ENCODE measurements at places on chromosomes 6 and 20.

GRCh38 chr6:6057442-6058053 lies 50.8 kb upstream of the NRN1 start:
- DNase-seq: no peak

DNA sequence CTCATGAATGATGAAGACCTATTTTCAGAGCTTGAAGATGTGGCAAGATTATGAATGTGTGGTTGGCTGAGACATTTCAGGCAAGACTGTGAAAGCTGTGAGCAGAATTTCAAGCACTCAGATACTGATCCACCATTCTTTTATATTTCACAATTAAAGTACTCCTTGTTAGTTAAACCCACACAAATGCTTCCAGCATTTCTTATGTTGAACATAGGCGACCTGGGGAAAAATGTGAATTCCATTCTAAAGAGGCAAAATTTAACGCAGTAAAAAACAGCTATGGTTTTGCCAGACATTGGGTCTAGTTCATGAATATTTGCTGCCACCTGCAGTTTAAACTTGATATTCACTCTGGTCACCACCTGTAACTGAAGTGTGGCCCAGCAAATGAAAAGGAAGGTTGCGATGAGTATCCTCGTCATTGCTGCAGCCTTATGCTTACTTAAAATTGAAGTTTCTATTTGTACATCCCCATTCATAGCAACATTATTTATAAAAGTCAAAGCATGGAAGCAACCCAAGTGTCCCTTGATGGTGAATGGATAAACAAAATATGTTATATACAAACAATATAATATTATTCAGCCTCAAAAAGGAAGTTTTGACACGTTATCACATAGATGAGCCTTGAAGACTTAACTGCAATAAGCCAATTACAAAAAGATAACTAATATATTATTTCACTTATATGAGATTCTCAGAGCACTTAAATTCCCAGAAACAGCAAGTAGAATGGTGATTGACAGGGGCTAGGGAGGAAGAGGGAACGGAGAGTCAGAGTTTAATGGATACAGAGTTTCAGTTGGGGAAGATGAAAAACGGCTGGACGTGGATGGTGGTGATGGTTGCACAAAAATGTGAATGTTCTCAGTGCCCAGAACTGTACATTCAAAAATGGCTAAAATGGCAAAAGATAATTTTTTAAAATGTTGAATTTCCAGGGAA lies 32.4 kb upstream of the FAM184A start:
- DNase-seq: no peak

- no peak for DNase-seq
Observed at GRCh38 chr20:1081891-1082290, 36.5 kb upstream of the PSMF1 start.

- DNase-seq: no peak
Observed at GRCh38 chr6:139510040-139510790, 135.8 kb upstream of the CITED2 start.

- DNase-seq: no peak
Observed at GRCh38 chr6:76862936-76863335, 600.4 kb downstream of the HTR1B start.

DNA sequence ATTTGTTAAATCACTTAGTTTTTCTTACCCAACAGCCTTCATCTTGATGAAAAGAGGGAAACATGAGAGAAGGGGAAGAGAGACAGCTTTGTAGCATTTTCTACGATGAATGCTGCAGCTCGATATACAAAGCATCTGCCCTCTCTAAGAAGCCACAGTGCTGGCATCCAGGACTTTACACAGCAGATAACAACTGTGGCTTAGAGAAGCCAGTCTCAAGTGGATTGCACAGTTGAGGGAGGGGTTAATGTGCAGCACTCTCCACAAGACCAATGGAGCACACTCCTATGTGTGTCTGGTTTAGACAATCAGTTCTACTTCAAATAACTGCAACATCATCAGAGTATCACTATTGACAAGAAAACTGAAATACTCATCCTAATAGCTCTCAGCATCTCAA lies 5.8 kb downstream of the C6orf120 start:
- no peak for DNase-seq

- no peak for DNase-seq
Observed at GRCh38 chr6:75481936-75482593, 11.5 kb downstream of the FILIP1 start.

- DNase-seq: no peak
Observed at GRCh38 chr6:49462599-49462926, 490 bp downstream of the MMUT start.

- DNase-seq: no peak
Observed at GRCh38 chr6:31888276-31889258, 8.9 kb downstream of the EHMT2 start.

DNA sequence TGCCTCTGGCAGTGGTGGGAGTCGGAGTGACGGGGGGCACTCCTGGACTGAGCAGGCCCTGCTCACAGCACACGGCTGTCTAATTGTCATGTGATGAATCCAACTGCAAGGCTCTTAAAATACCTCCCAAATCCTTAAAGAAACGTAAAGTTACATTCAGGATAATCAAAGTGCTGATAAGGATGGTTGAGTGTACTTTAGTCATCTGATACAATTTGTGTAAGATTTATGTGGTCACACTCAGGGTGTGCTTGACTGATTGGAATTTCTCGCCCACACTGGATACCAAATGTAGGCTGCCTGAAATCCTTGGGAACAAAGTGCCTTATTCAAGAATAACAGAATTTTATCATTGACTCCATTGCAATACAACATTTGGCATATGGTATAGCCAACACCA lies 238.7 kb downstream of the CDH4 start:
- no peak for DNase-seq

DNA sequence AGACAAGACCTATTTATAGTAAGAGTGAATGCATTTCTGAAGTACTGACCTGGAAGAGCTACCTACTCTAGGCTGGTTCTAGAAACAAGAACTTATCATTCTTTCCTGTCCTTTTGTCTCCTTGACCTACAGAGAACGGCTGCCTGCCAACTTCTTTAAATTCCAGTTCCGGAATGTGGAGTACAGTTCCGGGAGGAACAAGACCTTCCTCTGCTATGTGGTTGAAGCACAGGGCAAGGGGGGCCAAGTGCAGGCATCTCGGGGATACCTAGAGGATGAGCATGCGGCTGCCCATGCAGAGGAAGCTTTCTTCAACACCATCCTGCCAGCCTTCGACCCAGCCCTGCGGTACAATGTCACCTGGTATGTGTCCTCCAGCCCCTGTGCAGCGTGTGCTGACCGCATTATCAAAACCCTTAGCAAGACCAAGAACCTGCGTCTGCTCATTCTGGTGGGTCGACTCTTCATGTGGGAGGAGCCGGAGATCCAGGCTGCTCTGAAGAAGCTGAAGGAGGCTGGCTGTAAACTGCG lies 8.3 kb downstream of the APOBEC2 start:
- no peak for DNase-seq

DNA sequence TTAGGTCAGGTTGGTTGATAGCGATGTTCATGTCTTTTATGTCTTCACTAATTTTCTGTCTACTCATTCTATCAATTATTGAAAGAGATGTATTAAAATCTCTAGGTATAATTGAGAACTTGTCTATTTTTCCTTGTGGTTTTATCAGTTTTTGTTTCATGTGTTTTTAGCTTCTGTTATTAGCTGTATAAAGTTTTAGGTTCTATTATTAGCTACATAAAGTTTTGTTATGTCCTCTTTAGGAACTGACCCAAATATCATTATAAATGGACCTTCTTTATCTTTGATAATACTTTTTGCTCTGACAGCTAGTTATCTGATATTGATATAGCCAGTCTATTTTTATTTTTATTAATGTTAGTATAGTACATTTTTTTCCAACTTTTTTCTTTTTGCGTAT lies 92.4 kb upstream of the TMEM170B start:
- DNase-seq: no peak

DNA sequence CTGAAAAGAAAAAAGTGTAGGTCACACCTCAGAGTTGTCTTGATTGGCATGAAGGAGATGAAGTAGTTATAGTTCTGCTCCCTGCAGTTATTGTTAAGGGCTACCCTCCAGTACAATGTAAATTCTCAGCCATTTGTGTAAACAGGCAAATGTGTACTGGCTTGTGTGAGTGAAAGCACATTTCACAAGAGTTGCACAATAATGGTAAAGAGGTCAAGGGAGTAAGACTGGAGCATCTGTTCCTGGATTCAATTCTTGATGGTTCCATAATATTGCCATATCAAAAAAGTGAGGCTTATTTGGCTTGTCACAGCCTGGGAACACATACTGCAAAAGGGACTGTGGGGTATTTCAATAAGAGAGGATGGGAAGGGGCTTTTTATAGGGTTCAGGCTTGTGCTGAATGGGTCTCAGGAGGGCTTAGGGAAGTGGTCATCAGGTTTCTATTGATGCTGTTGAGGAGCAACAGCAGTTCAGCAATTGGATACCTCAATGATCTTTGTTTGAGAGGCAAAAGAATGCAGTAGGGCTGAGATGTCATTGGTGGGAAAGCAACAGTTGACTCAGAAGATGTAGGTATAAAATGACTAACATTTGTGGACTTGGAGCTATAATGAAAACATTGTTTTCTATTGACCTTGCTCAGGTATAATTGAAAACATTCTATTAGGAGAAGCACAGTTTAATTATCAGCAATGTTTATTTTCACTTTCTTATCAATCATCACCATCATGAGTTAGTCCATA lies 402.6 kb downstream of the BCKDHB start:
- DNase-seq: no peak

DNA sequence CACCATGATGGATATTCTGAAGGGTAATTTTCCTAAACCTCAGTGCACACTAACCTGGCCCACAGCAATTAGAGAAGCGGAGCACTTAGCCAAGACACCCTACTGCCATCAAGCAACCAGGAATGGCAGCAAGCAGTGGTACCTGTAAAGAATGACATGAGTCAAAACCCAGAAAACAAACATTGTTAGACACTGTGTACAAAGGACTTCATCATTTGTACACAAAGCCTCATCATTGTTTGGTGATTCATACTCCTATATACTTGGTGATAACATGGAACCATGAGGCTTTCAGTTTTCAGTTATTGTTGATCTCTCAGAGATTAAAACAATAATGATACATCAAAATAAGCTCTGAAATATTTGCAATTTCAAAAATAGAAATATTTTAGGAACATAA lies 74.6 kb downstream of the MLIP start:
- DNase-seq: no peak

GRCh38 chr6:4313044-4313686 lies 177.8 kb upstream of the ECI2 start:
- DNase-seq: no peak

DNA sequence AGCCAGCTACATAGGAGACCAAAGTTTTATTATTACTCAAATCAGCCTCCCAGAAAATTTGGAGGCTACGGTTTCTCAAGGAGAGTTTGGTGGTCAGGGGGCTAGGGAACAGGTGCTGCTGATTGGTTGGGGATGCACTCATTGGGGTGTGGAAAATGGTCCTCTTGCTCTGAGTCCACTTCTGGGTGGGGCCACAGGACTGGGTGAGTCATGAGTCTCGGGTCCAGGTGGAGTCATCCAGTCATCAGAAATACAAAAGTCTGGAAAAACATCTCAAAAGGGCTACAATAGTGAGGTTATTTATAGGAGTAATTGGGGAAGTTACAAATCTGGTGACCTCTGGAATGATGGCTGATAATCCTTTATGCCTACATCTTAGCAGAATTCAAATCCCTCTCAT lies 54.3 kb upstream of the SLC22A16 start:
- DNase-seq: no peak

- no peak for DNase-seq
Observed at GRCh38 chr6:88895911-88896310, 67.5 kb downstream of the RNGTT start.

GRCh38 chr6:117034547-117034946 lies 157.5 kb downstream of the RFX6 start:
- DNase-seq: no peak

- DNase-seq: no peak
Observed at GRCh38 chr6:113127786-113128419, 729.2 kb upstream of the MARCKS start.

DNA sequence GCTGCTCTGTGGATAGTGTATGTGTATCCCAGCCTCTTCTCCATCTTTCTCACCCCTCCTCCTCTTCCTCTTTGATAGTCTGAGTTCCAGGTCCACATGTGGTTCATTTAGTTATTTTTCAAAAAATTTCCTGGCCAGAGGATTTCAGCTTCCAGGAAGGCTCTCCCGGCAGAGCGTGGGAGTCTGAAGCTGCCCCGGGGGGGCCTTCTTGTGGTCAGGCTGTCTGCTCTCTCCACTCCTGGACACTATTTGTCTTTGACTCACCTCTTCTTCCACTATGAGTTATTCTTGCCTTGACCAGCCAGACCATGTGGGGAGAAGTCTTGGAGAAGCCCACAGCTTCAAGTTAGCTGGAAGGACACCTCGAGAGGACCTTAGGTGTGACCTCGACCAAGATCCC lies 258.8 kb downstream of the CDC5L start:
- DNase-seq: no peak

DNA sequence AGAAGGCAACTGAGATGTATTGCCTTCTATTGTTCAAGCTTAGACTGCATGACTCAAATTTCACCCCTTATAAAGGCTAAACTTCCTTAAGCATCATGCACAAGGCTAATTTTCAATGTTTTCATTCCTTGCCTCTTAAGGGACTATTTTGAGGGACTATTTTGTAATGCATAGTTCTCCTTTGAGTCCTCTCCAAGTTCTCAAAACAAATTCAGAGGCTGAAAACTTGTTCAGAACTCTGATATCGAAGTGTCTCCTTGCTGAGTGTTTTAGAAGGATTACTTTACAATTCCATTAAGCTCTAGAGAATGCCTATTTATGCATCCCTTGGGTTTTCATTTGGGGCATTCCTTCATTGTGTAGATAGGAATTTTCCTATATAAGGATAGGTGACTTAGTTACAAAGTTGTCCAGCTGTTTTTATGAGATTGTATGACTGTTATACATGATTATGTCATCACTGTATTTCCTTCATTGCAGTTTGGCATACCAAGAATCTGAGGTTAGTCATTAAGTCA lies 41.7 kb downstream of the COL19A1 start:
- DNase-seq: no peak

DNA sequence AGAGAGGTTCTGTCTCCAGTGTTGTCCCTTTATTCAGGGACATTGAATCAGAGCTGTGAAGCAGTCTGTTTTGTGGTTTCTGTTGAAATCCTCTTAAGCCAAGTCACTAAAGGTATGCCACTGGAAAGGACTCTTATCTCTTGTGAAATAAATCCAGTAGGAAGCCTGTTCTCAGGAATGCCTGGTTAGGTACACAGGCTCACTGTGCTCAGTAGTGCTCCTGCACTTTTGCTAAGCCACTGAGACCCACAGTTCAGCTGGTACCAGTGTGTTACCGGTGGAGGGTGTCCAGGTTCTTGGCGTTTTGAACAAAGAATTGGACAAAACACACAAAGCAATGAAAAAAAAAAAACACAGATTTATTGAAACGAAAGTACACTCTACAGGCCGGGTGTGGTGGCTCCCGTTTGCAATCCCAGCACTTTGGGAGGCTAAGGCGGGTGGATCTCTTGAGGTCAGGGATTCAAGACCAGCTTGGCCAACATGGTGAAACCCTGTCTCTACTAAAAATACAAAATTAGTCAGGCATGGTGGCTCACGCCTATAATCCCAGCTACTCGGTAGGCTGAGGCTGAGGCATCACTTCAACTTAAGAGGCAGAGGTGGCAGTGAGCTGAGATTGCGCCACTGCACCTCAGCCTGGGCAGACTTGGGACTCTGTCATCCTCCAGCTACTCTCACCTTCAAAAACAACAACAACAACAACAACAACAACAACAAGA lies 186.1 kb downstream of the JARID2 start:
- DNase-seq: no peak
